ENCODE measurements at places on chromosomes 4 and X.

DNA sequence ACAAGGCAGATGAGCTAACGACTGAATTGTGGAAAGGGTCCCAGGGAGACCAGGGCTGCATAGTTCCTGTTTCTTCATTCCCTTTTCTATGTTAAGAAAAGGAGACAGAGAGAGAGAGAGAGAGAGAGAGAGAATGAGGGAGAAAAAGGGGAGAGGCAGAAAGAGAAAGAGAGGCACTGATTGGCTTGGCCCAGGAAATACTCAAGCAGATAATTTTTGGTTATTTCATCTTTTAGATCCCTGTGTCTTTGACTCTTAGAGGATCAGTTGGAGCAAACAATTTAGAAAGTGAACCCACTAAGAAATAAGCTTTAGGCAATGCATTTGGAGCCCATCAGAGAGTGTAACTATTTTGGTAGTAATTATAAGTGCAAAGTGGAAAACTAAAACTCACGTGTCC lies 103.4 kb downstream of the CEP44 start:
- H3K4me3 ChIP-seq = no peak overlapping the region
- no peaks in the 10 kb centered on the region for H3K27me3 ChIP-seq
- H3K27ac ChIP-seq = no peak overlapping the region
- DNase-seq = no peak

DNA sequence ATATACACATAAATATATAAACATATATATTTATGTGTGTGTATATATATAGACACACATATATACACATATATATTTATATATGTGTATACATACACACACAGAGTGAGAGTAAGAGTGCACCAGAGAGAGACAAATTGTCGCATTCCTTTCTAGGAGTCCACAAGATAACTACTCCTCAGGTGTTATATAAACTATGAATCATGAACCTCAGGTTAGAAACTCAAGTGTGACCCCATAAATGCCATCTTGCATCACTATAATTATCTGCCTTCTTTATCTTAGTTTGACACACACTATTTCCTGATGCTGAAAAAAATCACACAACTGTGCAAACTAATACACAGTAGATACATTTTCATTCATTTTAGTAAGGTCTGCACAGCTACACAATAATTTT lies 135.2 kb downstream of the PPARGC1A start:
- H3K27me3 ChIP-seq = no peaks in the 10 kb centered on the region
- no peaks in the 10 kb centered on the region for H3K4me1 ChIP-seq
- DNase-seq = no peak
- no peak overlapping the region for H3K27ac ChIP-seq

- no peak overlapping the region for H3K27ac ChIP-seq
- DNase-seq = no peak
- H3K27me3 ChIP-seq = no peaks in the 10 kb centered on the region
- H3K4me3 ChIP-seq = no peak overlapping the region
- no peaks in the 10 kb centered on the region for H3K4me1 ChIP-seq
Measured at GRCh38 chrX:36336751-36337150, 417.2 kb downstream of the CFAP47 start.

GRCh38 chr4:150369434-150370380 lies 212.2 kb upstream of the MAB21L2 start:
- DNase-seq = no peak
- H3K4me3 ChIP-seq = no peak overlapping the region
- peaks cover 3% of the 10 kb centered on the region for H3K4me1 ChIP-seq
- H3K36me3 ChIP-seq = no peaks in the 10 kb centered on the region
- no peak overlapping the region for H3K27ac ChIP-seq

- no peaks in the 10 kb centered on the region for H3K27me3 ChIP-seq
- no peak for DNase-seq
- H3K4me1 ChIP-seq = no peaks in the 10 kb centered on the region
- H3K27ac ChIP-seq = no peak overlapping the region
Measured at GRCh38 chr4:89273741-89274141, 33.9 kb downstream of the GPRIN3 start.

DNA sequence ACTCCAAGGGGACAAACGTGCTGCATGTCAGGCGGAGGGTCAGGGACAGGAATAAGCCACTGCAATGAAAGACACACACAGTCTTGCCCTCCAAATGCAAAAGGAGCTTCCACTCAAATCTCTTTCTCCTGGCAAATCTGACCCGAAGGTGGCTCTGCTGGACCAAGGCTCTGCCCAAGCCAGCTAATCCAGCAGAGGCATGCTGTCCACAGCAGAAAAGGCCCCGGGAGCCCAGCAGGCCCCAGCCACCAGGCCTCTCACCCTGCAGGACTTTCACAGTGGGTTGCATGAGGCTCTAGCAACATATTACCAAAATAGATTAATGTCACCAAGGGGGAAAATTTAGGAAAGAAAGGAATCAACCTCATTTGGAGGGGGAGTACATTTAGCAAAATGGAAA lies 628.6 kb downstream of the BCOR start:
- no peaks in the 10 kb centered on the region for H3K36me3 ChIP-seq
- H3K27me3 ChIP-seq = no peaks in the 10 kb centered on the region
- no peak overlapping the region for H3K27ac ChIP-seq
- no peaks in the 10 kb centered on the region for H3K4me1 ChIP-seq
- no peak overlapping the region for H3K4me3 ChIP-seq

DNA sequence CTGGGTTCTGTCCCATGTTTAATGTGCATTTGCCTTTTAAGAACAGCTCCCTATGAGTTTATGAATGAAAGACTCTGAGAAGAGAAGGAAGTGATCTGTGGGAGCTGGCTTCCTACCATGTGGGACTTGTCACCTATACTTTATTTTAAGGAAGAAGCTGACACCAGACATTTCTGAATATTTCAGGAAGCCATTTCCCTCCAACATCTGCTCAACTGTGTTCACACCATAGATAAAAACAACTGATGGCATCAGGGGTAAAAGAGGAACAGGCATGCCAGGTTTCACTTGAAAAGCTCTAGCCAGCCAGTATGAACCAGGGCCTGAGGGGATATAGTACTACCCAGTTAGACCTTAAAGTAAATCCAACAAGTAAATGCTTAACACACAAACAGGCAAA lies 116.0 kb downstream of the COL4A6 start:
- H3K36me3 ChIP-seq = no peaks in the 10 kb centered on the region
- no peak overlapping the region for H3K4me3 ChIP-seq
- no peaks in the 10 kb centered on the region for H3K27me3 ChIP-seq
- no peak overlapping the region for H3K27ac ChIP-seq

DNA sequence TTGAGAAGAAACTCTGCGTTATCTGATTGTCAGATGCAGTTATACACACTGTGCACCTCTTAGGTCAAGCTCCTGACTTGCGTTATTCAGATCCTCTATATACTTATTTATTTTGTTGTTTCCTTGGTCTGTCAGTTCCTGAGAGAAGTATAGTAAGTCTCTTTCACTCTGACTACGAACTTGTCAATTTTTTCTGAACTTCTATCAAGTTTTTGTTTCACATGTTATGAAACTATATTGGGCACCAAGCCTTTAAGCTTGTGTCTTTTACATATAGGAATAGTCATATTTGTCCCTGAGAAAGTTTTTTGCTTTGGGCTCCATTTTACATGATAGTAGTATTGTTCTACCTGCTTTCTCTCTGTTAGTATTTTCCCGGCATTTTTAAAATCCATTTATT lies 31.7 kb downstream of the ZNF275 start:
- no peak overlapping the region for H3K27ac ChIP-seq
- no peak for DNase-seq
- no peaks in the 10 kb centered on the region for H3K36me3 ChIP-seq
- no peak overlapping the region for H3K4me3 ChIP-seq

DNA sequence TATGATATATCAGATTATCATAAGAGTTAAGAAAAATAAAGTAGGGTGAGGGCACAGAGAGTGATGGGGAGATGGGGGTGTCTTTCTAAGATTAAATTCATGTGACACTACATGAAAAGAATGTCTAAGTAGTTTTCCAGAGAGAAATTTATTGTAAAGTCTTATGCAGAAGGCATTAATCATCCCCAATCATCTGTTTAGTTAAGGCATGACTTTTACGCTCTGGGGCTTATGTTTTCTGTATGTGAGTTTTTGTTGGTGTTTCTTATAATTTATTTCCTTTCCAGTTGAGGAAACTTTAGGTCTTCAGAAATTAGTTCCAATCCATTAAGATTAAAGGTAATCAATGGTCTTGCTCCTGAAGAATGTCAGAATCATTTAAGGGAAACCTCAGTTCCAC lies 383.0 kb upstream of the GALNT7 start:
- H3K27ac ChIP-seq = no peak overlapping the region
- no peaks in the 10 kb centered on the region for H3K27me3 ChIP-seq
- no peaks in the 10 kb centered on the region for H3K36me3 ChIP-seq
- no peak overlapping the region for H3K4me3 ChIP-seq

- no peaks in the 10 kb centered on the region for H3K27me3 ChIP-seq
- H3K27ac ChIP-seq = no peak overlapping the region
- no peak for DNase-seq
- H3K4me1 ChIP-seq = no peaks in the 10 kb centered on the region
- no peaks in the 10 kb centered on the region for H3K36me3 ChIP-seq
Measured at GRCh38 chr4:19472666-19473065, 779.0 kb upstream of the SLIT2 start.

- no peak overlapping the region for H3K4me3 ChIP-seq
- H3K27me3 ChIP-seq = no peaks in the 10 kb centered on the region
- no peaks in the 10 kb centered on the region for H3K36me3 ChIP-seq
Measured at GRCh38 chr4:128528793-128529553, 241.4 kb upstream of the PGRMC2 start.

DNA sequence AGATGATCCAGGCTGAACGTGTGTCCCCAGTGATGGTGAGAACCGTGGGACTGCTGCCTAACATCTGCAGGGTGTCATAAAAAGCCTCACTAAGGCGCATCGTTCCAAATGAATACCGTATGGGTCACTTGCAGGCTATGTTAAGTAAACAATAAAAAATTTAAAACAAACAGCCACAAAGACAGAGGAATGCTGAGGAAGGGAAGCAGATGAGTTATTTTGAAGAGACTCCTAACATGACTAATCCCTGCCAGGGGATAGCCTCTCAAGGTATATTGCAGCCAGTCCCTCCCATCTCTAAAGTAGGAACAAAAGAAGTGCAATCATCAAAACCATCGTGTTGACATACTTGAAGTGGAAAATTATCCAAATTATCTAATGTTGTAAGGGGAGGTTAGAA lies 83.8 kb downstream of the UNC5C start:
- no peak overlapping the region for H3K4me3 ChIP-seq
- no peak for DNase-seq
- no peaks in the 10 kb centered on the region for H3K36me3 ChIP-seq
- no peaks in the 10 kb centered on the region for H3K27me3 ChIP-seq
- no peak overlapping the region for H3K27ac ChIP-seq

- H3K36me3 ChIP-seq = no peaks in the 10 kb centered on the region
- H3K4me1 ChIP-seq = no peaks in the 10 kb centered on the region
- no peak overlapping the region for H3K27ac ChIP-seq
Measured at GRCh38 chrX:29471829-29472228, 743.5 kb upstream of the MAGEB2 start.

DNA sequence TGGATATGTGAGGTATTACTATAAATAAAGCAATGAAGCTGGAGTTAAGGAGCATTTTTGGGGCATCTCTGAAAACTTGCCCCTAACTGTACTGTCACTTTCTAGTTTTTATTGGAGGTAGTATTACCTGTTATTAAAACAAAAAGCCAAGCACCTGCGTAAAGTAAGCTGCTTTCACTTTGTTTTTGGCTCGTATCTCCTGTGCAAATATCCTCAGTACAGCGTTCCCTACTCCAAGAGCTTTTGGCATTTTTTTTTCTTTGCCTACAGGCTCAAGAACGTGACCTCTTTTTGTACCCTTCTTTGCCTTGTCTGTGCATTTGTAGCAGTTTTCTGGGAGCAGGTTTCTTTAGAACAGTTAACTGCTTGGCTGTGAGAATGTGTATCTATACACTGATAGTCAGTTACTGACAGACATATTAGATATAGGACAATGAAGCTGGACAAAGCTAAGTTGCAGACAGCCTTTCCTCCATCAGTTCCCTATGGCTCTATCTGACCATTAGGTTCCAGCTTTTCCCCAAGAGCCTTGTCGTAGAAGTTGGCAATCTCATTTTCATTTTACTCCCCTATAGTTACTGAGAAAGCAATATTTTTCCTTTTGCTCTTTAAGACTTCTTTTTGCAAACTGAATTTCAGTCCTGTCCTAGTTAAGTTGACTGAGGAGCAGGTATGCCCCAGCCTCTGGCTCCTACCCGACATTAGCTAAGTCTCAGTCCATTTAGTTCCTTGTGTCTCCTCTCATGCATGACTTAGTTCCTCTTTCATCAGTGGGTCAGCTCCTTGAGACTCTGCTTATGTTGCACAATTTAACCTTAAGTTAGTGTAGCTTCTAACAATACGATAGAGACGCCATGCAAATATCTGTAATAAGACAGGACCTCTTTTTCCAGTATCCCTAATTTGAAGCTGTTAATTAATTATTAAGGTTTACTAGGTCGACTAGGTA lies 71.5 kb upstream of the HPRT1 start:
- H3K36me3 ChIP-seq = no peaks in the 10 kb centered on the region
- DNase-seq = no peak
- no peaks in the 10 kb centered on the region for H3K4me1 ChIP-seq
- no peak overlapping the region for H3K4me3 ChIP-seq

GRCh38 chr4:169163495-169163894 lies 107.3 kb downstream of the SH3RF1 start:
- H3K27ac ChIP-seq = no peak overlapping the region
- no peaks in the 10 kb centered on the region for H3K36me3 ChIP-seq
- no peaks in the 10 kb centered on the region for H3K27me3 ChIP-seq
- H3K4me1 ChIP-seq = peaks cover 1% of the 10 kb centered on the region

GRCh38 chr4:138774940-138775339 lies 240.6 kb upstream of the NOCT start:
- H3K27ac ChIP-seq = no peak overlapping the region
- DNase-seq = no peak
- no peaks in the 10 kb centered on the region for H3K27me3 ChIP-seq
- no peaks in the 10 kb centered on the region for H3K36me3 ChIP-seq
- no peak overlapping the region for H3K4me3 ChIP-seq
- H3K4me1 ChIP-seq = no peaks in the 10 kb centered on the region

- no peaks in the 10 kb centered on the region for H3K4me1 ChIP-seq
- DNase-seq = no peak
- no peak overlapping the region for H3K27ac ChIP-seq
- no peaks in the 10 kb centered on the region for H3K36me3 ChIP-seq
- H3K4me3 ChIP-seq = no peak overlapping the region
- no peaks in the 10 kb centered on the region for H3K27me3 ChIP-seq
Measured at GRCh38 chrX:43175434-43175833, 397.5 kb upstream of the PPP1R2C start.

DNA sequence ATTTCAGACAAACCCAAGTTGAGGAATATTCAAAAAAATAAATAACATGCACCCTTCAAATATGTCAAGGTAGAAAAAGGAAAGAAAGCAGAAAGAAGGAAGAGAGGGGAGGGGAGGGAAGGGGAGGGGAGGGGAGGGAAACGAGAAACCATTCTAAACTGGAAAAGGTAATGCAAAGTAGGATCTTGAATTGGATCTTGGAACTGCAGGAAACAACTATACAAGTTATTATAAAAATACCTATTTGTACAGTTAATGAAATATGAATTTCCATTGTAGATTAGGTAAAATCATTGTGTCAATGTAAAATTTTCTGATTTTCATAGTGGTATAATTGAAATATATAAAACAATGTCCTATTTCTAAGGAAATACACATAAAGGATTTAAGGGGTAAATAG lies 668.4 kb downstream of the FAT4 start:
- no peaks in the 10 kb centered on the region for H3K36me3 ChIP-seq
- no peak overlapping the region for H3K27ac ChIP-seq
- no peaks in the 10 kb centered on the region for H3K27me3 ChIP-seq
- DNase-seq = no peak

- H3K27ac ChIP-seq = no peak overlapping the region
- H3K4me1 ChIP-seq = no peaks in the 10 kb centered on the region
- H3K36me3 ChIP-seq = no peaks in the 10 kb centered on the region
- peaks cover 31% of the 10 kb centered on the region for H3K27me3 ChIP-seq
- DNase-seq = no peak
Measured at GRCh38 chr4:8886612-8887406, 15.2 kb upstream of the HMX1 start.

Measured in neuronal stem cell (in vitro differentiated cells).